ENCODE measurements at places on chromosomes 6 and 20.

DNA sequence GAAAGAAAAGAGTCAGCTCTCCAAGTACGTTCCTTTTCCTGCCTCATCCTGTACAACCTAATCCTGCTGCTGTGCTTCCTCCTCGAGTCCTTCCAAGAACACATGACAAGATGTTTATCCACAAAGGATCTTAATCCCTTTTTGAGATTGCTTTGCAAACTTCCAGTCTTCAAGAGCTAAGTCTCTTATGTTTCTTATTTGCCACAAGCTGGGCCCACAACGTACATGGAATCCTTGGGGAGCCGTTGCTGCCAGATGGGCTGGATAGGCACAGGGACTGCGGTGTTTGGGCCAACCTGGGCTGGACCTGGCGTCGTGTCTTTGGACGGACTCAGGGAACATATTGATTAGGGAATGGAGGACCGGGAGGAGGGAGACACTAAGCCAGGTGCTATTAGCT, 79.7 kb upstream of the AFDN start:
- no peak for DNase-seq

DNA sequence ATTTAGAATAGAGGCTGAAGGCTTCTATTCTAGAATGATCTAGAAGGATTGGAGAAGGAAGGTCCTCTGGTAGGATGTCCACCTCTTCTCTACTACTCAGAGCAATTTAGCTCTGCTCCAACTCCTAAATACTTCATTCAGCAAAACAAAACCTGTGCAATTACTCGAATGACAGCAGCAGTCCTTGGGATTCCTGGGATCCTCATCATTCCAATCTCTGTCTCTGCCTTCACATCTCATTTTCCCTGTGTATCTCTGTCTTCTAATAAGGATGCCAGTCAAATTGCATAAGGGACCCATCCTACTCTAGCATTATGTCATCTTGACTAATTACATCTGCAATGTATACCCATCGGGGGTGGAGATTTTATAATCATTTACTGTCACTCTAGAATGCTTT, 5.5 kb upstream of the AIG1 start:
- DNase-seq = no peak

- DNase-seq = no peak
These were observed 25.1 kb upstream of the UTRN start for GRCh38 chr6:144259986-144260385.

DNA sequence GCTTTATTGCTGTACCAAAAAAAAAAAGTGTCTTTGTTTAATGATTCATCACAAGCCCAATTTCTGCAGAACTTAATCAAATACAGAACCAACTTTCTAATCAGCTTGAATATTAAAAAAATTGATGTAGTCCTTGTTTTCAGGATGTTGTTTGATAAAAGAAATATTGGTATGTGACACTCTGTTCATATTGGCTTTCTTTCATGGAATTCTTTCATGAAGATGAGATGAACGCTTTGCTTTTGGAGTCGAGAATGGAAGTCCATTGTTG, 184.3 kb downstream of the ZNF217 start:
- no peak for DNase-seq

DNA sequence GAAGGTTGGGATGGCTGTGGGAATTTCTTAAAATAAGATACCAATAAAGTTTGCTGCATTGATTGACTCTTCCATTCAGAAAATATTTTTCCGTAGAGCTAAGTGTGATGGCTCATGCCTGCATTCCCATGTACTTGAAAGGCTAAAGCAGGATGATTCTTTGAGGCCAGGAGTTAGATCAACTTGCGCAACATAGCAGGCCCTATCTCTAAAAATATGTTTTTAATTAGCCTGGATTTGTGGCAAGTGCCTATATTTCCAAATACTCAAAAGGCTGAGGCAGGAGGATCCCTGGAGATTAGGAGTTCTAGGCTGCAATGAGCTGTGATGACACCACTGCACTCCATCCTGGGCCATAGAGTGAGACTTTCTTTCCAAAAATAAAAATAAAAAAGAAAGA, 431.2 kb upstream of the PTCHD4 start:
- no peak for DNase-seq

DNA sequence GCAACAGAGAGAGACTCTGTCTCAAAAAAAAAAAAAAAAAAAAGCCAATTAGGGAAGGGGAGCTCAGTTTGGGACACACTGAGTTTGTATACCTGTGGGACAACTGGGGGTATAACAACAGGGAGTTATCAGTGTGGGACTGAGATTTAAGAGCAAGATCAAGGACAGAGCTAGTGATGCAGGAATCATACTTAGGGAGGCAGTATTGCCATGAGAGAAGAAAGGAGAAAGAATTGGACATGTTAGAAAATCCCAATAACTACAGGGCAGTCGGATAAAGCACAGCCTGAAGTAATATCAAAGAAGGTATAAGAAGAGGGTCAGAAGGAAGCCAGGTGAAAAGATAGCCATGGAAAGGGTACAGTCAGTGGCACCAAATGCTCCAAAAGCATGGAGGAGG, 121.2 kb downstream of the PTPRT start:
- DNase-seq = no peak

DNA sequence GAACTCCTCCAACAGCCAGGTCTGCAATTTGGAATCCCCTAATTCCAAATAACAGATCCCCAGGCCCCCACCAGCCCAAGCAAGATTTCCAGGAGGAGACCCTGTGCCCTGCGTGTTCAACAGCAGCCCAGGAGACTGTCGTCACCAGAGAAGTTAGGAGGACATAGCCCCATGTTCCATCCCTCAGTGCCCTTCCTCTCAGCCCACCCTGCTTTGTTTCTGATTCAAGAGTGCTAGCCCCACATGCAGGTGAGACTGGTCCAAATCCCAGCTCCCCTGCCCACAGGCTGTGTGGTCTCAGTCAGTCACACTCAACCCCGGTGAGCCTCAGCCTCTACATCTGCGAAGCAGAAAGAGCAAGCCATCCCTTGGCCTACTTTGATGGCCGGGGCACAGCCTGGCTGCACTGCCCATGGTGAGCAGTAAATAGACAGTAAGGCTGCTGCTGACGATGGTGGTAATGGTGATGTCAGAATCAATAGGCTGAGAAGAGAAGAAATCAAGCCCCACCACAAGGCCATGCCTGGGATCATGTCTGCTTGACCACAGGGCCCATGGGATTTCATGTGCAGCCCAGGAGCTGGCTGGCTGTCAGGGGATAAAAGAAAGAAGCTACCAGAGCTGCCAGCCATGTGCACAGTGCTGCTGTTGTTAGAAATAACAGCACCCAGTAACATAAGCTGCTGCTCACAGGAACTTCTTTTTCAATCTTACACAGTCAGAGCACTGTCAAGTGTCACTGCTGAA, 51.5 kb upstream of the NXT1 start:
- no peak for DNase-seq

DNA sequence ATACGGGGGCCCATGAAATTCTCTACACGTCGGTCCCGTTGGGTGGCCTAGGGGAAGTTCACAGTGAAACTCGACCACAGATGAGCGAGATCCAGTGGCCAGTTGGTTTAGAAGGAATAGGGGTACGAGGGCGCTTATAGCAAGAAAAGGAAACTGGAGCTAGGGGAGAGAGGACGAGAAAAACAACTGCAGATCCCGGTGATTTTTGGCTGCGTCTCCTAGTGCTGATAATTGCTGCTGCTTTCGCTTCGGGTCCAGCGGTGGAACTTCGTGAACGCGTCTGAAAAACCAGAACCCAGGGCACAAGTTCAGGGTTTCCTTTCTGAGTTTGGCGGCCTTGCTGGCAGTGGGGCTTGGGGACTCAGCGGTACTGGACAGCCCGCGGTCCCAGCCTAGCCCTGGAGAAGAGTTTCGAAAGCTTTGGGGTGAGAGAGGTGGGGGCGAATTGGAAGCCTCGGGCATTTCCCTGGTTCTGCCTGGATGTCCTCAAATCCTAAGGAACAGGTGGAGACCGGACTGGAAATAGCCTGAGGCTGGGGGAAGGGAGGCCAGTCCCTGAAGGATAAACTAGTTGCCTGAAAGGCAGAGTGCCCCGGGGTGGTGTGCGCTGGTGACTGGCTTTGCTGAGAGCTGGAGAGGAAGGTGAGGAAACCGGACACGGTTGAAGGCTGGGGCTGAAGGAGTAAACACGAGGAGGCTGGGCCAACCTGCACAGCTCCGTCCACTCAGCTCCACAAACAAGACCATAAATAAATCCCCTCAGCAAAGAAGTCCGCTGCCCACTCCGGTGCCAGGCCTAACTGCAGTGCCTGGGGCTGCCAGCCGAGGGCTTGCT, 793 bp downstream of the GMPR start:
- peak; percentile 70 for DNase-seq

DNA sequence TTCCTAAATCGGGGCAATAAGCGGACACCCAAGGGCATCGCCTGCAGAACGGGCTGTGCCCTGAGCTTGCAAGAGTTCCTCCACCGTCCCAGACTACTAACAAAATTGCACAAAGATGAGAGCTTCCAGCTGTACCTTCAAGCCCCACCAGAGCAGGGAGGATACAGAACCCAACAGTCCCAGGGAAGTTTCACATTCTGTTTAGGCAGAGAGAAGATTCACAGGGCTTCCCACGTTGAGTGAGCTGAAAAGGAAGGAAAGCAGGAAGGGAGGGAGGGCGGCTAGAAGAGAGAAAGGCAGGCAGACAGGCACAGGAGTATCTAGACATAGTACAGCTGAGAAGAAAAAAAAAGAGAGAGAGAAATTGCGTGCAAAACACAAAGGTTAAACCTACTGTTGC, 112.6 kb upstream of the AFDN start:
- DNase-seq = no peak

DNA sequence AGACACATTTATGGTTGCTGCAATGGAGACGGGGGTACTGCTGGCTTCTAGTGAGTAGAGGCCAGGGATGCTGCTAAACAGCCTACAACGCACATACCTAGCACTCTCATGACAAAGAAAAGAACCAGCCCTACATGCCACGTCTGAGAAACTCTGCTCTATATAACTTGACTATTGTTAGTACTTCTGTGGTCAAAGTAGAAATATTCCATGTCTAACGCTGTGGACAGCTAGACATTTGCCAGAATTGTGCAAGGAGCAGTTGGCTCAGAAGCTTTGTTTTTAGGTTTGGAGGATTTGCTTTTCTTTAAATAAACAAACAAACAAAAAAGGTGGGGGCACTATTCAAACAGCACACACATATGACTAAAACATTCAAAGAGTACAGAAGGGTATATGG, 20.5 kb downstream of the UBE2V1 start:
- no peak for DNase-seq

DNA sequence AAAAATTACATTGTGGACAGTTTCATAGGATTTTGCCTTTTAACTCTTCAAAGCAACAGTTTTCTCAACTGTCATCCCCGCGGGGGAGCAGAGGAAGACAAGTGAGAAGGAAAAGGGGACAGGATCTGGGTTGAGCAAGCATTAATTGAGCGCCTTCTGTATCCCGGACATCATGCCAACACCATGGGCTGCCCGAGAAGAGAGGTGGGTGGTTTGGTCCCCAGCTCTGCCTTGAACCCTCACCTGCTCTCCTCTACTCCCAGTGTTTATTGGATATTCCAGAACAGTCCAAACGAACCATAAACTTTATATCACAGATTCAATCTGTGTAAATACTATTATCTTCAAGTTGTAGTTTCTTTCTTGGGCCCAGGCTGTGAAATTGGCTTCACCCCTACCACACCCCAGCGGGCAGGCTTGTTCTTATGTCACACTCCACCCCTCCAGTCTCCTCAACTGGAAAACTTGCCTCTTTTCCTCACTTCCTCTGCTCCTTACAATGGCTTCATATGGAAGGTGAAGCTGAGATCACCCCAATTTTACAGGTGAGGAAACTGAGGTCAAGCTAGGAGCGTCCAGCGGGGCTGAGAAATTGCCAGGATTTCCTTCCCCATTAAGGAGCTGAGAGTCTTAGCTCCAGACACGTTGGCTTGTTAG, 6.0 kb downstream of the PCK1 start:
- DNase-seq = peak; percentile 73

DNA sequence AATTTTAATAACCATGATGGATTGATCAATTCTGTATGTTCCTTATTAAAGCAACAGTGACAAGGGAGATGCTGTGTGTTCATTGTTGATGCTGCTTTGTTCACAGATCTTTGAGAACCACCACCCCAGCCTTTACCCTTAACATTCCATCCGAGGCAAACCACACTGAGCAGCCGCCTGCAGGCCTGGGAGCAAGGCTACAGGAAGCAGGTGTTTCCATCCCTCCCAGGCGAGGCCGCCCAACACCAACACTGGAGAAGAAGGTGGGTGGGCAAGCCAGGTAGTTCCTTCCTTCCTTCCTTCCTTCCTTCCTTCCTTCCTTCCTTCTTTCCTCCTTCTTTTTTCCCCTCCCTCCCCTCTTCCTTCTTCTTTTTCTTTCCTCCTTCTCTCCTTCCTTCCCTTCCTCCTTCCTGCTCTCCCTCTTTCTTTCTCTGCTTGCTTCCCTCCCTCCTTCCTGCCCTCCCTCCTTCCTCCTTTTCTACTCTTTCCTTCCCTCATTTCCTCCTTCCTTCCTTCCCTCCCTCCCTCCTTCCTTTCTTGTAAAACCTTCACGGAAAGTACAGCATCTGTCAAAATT, 13.7 kb downstream of the TTLL2 start:
- no peak for DNase-seq

- no peak for DNase-seq
These were observed 30.5 kb upstream of the AKAP12 start for GRCh38 chr6:151209071-151209831.

DNA sequence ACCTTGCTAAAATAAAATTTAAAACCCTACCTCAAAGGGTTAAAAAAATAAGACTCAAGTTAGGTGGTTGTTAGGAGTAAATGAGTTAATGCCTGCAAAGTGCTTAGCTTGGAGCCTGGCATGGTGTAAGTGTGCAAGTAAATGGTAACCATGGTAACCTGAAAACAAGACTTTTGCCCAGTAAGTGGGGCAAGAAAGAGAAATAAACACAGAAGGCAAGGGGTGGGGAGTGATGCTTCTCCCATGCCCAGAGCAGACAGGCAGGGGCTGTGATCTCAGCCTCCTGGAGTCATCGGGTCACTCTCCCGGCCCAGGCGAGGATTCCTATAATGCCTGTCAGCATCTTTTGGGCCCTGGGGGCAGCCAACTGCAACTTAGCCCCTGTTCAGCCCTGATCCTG, 59.2 kb upstream of the SLC32A1 start:
- no peak for DNase-seq

GRCh38 chr6:153436351-153436750, 305.3 kb upstream of the RGS17 start:
- no peak for DNase-seq

- no peak for DNase-seq
These were observed 161.3 kb downstream of the PHACTR3 start for GRCh38 chr20:59765599-59766177.

GRCh38 chr20:10495173-10495572, 60.1 kb downstream of the SLX4IP start:
- DNase-seq = no peak

GRCh38 chr20:63008541-63009044, 1.8 kb upstream of the BHLHE23 start:
- DNase-seq = no peak

- no peak for DNase-seq
These were observed 341.3 kb downstream of the TAF4 start for GRCh38 chr20:61724376-61724775.
